Stimulated activated CD4-positive, alpha-beta T cell treated with anti-CD3 and anti-CD28 coated beads, Interleukin-1b, Interleukin-23, amount 100 ng/mL, for 1 hour (primary cell): ENCODE measurements at places on chromosomes 5 and 9.

DNA sequence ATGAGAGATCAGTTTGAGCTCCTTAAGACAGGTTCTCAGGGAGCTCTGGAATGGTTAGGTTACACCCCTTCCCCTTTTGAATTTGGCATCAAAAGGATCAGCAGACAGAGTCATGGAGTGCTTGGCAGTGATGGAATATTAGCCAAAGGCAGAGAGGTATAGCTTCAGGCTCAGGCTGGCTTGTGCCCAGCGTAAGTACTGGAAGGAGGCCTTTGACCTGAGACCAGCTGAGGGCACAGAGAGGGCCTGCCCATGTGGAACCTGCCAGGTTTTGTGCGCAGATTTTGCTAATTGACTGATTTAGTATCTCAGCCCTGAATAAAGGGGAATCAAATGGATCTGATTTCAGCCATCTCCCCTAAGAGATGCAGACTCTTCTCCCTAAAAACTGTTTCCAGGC lies 81.5 kb downstream of the RGS3 start:
- DNase-seq = no peak

DNA sequence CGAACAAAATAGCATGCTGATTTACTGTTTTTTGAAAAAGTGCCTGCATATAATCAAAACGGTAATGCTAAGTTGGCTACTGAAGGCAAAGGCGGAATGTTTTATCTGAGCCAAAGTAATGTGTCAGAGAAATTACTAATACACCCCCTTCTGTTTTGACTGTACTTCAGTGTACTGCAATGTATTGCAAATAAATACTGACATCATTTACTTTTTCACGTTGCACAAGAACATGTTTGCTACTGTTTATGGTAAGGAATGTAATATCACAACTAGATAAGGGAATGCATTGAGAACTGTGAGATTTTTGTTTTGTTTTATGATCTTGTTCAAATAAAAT lies 813 bp upstream of the AGTPBP1 start:
- no peak for DNase-seq

GRCh38 chr9:94987731-94988130 lies 261.2 kb downstream of the AOPEP start:
- DNase-seq = no peak

DNA sequence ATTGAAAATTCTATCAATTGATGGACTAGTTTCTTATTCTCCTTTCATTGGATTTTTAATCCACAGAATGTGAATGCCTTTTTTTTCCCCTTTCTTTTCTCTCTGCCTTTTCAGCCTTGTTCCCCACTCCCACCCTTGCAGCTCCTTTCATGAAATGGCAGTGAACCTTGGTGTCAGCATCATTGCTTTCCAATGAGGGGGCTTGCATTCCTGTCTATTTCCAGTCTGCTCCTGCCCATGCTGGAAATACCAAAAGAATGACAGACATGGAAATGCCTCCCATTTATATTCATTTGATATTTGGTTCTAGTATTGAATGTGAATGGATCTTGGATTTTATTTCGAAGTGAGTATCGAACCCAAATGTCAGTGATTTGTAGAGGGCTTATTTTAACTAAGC lies 162.7 kb upstream of the SGCD start:
- no peak for DNase-seq

DNA sequence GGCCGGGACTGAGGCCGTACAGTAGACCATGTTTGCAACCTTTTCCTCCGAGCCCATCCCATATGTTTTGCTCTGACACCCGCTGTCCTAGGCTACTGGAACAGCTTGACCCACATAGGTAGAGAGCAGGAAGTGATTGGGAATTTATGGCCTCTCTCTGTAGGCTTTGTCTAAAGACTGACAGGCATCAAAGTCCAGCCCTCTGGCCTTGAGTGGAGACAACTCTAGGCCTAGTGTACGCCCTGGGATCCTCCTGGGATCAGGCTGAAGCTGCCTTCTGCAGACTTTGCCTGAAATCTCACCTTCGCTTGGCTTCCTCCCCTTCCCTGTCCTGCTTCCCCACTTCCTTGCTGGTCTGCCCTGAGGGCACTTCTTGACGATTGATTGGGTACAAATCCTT lies 13.6 kb upstream of the AKNA start:
- no peak for DNase-seq

- DNase-seq = peak; percentile 33
Observed at GRCh38 chr9:128072144-128073021, 4.4 kb downstream of the SLC25A25 start.

DNA sequence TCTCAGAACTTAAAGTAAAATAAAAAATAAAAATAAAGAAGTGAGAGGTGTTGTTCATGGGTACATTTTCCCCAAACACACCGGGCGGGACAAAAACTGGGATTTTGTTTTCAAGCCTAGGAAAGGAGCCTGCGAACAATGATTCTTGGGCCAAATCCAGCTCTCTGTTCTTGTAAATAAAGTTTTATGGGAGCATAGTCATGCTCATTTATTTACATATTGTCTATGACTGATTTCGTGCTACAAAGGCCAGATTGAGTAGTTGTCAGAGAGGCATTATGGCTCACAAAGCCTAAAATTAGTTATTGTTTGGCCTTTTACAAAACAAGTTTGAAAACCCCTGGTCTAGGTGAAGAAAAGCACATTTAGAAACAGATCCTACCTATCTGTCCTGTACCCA lies 821.0 kb upstream of the GRAMD2B start:
- DNase-seq = no peak

DNA sequence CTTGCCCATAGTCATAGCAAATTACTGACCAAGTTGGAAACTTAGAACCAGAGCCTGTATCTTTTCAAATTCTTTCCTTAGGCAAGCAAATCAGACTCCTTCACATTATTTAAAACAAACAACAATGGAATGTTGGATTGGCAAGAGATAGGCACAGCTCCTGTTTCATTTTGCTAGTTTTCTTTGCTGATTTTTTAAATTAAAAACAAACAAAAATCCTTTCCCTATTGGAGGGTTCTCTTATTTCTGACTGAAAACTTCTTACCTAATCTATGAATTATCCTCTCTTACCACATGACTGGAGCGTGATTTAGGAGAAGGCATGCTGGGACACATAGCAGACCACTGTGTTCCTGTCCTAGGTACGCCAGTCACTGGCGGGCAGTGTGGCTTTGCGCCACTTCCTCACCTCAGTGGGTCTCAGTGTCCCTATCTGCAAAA lies 63.0 kb downstream of the TTC39B start:
- DNase-seq = no peak

DNA sequence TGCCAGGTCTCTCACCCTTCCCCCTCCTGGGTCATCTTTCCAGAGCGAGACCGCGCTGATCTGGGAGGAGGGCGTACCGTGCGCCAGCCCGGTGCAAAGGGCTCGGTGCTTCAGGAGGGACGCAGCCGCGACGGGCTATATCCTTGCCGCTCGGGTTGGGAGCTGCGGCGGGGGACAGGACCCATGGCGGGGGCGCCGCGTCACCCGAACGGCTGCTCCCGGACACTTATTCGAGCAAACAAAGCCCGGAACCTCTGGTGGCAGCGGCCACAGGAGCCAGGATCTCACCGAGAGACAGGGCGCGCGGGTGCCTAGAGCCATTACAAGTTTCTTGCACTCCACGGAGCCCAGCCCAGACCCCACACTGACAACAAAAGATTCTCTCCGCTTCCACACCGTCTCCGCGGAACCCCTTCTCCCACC lies 1.3 kb downstream of the SEMA6A start:
- no peak for DNase-seq

GRCh38 chr9:715743-716400 lies 125.6 kb upstream of the DMRT1 start:
- DNase-seq = no peak
